ENCODE measurements at places on chromosomes 1 and 21.
A peak's percentile ranks its signal among the peaks of the same experiment; 100 is the strongest.

- no peak for DNase-seq
Observed at GRCh38 chr1:160090760-160091159, 7.7 kb downstream of the IGSF8 start.

- no peak for DNase-seq
Observed at GRCh38 chr1:173249349-173249748, 42.2 kb upstream of the TNFSF4 start.

GRCh38 chr1:73821520-73821919 lies 376.5 kb downstream of the LRRIQ3 start:
- DNase-seq: no peak

DNA sequence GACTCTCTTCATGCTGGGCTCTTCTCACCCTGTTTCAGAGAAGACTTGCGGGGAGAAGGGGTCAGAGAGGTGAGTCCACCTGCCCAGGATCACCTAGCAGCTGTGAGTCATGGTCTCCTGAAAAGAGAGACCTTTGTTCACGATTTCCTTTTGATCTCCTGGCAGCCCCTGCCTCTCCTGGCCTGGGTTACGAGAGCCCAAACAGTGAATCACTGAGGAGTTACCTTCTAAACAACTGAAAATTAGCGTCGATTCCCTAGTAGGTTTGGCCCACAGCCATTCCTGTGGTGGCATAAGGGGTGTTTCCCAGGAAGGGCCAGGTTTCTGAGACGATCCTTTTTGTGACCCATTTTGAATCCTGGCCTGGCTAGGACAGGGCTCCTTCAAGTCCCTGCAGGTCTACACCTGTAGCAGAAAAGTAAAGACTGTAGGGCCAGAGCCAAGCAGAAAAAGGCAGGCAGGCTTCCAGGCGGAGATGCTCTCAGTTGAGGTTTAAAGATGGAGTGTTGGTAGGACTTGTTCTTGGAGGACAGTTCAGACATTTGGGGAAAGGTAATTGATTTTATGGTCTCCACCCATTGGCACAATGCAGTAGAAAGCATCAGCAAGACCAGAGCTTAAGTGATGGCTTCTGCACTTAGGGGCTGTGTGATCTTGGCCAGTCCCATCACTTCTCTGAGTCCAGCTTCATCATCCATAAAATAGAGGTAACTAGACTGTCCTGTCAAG lies 2.1 kb upstream of the PLA2G2E start:
- DNase-seq: no peak

DNA sequence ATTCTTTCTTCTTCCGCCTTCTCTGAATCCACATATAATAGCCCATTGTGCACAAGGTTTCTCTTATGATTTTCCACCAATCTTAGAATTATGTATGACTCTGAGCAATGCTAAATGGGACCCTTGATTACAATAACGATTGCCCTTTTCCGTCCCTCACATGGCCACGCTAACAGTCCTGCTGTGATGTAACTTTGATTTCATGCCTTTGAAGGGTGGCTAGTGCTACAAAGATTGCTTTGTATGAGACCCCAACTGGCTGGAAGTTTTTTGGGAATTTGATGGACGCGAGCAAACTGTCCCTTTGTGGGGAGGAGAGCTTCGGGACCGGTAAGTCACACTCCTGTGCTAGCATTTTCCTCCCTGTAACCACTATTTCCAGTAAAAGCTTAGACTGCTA lies 45.3 kb downstream of the PGM1 start:
- no peak for DNase-seq

DNA sequence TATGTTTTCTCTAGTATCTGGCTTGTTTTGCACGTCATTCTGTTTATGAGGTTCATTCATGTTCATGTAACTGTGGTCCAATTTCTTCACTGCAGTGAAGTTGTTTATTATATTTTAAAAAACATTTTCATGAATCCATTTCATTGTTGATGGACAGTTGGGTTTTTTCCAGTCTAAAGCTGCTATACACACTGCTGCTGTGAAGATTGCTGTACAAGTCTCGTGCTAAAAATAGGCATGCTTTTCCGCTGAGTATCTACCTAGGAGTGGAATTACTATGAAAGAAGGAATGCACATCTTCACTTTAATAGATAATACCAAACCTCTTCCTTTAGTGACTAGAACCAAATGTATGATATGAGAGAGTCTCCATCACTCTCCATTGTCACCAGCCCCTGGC lies 49.0 kb upstream of the ETS2 start:
- no peak for DNase-seq

- no peak for DNase-seq
Observed at GRCh38 chr1:193229136-193229535, 42.7 kb upstream of the B3GALT2 start.

DNA sequence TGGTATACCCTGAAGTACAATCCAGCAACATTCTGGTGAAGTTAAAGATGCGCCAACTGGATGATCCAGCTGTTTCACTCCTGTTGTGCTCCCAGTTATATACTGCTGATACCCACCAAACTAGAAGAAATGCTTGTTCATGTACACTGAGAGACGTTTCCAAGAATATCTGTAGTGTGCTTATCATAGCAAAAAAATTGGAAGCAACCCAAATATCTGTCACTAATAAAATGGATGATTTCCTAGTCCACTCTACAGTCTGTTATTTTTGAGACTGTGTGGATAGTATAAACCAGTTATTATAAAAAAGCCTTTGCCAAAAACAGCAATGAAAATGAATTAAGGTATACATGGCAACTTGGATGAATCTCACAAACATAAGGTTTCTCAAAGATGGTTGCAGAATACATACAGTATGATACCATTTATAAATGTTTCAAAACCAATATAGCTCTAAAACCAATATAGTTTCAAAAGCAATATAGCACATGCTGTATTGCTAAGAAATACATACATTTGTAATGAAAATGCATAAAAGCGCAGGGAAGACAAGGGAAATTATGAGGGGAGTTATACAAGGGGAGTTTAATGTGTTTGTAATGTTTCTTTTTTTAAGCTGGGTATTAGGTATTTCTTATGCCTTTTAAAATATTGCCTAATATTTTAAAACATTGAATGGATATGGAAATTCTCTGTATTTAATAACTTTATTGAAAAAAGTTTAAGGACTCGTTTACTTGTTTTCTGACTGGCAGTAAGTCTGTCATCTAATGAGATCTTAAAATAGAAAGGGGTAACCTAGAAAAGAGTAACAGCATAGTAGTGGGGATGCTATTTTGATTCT lies 36.5 kb downstream of the GPSM2 start:
- no peak for DNase-seq

GRCh38 chr1:201593200-201593921 lies 54.4 kb downstream of the NAV1 start:
- DNase-seq: no peak

DNA sequence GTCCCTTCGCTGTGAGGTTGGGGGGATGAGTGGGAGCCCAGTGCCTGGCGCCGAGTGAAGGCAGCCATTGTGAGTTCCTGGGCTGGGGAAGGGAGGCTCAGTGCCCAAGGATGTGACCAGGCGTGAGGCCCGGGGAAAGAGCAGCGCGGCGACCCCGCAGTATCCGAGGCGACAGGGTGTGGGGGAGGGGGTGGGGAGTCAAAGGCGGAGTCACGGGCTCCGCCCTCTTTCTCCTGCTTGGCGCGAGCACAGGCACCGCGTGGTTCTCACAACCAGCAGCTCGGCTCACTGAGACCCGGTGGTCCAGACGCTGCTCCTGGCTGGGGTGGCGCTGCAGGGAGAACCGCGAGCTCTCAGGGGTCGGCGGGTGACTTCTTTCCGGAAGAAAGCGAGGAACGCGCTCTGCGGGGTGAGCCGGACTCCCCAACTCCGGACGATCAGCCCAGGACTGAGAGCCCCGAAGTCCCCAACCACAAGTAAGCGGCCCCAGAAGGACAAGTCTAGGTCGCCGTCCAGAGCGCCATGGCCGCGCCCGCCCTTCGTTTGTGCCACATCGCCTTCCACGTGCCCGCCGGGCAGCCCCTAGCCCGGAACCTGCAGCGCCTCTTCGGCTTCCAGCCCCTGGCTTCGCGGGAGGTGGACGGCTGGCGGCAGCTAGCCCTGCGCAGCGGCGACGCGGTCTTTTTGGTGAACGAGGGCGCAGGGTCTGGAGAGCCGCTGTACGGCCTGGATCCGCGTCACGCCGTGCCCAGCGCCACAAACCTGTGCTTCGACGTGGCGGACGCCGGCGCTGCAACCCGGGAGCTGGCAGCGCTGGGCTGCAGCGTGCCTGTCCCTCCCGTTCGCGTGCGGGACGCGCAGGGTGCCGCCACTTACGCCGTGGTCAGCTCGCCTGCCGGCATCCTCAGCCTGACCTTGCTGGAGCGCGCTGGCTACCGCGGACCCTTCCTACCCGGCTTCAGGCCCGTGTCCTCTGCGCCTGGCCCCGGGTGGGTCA lies at the start of gene HPDL:
Gene HPDL (plus strand): TSS at position 269 of the 997 bp plus-strand sequence. CDS start 254 bp downstream, at position 523.
- no peak for DNase-seq

- DNase-seq: peak; percentile 69
Observed at GRCh38 chr1:154807048-154807591, 63.0 kb downstream of the KCNN3 start.

GRCh38 chr1:214953901-214954616 lies 128.5 kb upstream of the KCNK2 start:
- DNase-seq: no peak

- DNase-seq: no peak
Observed at GRCh38 chr1:198480876-198481275, 59.6 kb downstream of the ATP6V1G3 start.

GRCh38 chr1:96688767-96689166 lies 32.8 kb upstream of the PTBP2 start:
- no peak for DNase-seq

GRCh38 chr1:151282883-151283725 lies 1.0 kb downstream of the ZNF687 start:
- peak; percentile 71 for DNase-seq

Measured in Karpas-422 (cell line).